ENCODE measurements at places on chromosomes 16 and 17. TPM values are rescaled to one million over a fixed set of nuclear protein-coding genes. Genes with fewer than 3 reads are reported as not detected.

TEX14 gene
- 0.89 TPM for polyA plus RNA-seq

FBXL16 gene
- polyA plus RNA-seq: 74.4 TPM

- no peak for DNase-seq
These were observed 19.0 kb downstream of the C17orf100 start for GRCh38 chr17:6670571-6670970.

PRSS8 gene
- polyA plus RNA-seq: 1.5 TPM

DNA sequence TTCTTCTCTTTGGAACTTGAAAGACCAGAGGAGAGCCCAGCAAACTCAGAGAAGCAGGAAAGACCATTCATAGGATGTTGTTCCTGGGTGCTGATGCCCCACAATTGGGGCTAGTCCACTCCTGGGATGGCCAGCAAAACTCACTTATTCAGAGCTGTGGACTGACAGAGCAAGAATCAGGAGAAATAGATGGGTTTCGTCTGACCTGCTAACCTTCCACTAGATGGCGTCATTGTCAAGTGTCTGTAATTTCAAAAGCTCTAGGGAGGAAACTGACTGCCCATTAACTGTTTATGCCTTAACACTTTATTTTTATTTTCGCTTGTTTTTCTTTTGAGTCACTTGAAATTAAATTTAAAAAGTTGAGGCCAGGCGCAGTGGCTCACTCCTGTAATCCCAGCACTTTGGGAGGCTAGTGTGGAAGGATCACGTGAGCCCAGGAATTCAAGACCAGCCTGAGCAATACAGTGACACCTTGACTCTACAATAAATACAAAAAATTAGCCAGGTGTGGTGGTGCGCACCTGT, 28.7 kb upstream of the MILR1 start:
- DNase-seq: peak; percentile 49

- no peak for DNase-seq
These were observed 44.2 kb downstream of the ZZEF1 start for GRCh38 chr17:4098521-4099209.

DNA sequence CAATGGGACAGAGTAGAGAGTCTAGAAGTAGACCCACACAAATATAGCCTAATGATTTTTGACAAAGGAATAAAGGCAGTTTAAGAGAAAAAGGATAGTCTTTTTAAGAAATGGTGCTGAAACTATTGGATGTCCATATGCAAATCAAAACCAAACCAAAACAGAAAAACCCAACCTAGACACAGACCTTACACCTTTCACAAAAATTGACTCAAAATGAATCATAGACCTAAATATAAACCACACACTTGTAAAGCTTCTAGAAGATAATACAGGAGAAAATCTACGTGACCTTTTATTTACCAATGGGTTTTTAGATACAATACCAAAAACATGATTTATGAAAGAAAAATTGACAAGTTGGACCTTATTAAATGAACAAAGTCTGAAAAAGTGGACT, 66.4 kb upstream of the MPHOSPH6 start:
- no peak for DNase-seq

DNA sequence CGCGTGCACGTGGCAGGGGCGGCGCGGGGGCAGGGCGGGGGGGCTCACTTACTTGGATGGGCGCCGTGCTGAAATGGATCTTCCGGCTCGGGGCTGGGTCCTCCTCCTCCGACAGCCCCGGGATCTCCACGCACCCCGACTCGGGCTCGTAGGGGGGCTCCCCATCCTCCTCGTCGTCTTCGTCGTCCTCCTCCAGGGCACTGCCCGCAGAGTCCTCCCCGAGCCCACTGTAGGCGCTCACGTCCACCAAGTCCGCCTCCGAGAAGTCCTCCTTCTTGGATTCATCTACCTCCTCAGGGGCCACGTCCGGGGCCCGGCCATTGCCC, 1.4 kb downstream of the PPP1R9B start:
- DNase-seq: peak; percentile 56

- DNase-seq: no peak
These were observed 4.6 kb downstream of the PCYT2 start for GRCh38 chr17:81906476-81907218.

GRCh38 chr16:26787924-26788323, 278.8 kb upstream of the C16orf82 start:
- DNase-seq: no peak

DNA sequence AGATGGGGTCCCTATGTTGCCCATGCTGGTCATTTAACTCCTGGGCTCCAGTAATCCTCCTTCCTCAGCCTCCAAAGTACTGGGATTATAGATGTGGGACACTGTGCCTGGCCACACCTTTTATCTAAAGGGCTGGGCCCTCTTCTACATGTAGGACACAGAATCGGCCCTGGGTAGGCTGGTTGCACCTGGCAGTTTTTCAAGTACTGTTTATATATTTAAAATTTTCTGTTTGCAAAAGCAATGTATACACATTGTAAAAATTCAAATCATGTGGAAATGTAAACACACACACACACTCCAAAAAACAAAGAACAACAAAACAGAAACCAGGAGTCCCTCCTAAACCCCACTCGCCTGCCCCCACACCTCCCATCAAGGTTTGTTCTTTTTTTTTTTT, 28.1 kb upstream of the SIAH1 start:
- no peak for DNase-seq

- peak; percentile 73 for DNase-seq
These were observed 688 bp downstream of the CRK start for GRCh38 chr17:1455291-1455796.

DNA sequence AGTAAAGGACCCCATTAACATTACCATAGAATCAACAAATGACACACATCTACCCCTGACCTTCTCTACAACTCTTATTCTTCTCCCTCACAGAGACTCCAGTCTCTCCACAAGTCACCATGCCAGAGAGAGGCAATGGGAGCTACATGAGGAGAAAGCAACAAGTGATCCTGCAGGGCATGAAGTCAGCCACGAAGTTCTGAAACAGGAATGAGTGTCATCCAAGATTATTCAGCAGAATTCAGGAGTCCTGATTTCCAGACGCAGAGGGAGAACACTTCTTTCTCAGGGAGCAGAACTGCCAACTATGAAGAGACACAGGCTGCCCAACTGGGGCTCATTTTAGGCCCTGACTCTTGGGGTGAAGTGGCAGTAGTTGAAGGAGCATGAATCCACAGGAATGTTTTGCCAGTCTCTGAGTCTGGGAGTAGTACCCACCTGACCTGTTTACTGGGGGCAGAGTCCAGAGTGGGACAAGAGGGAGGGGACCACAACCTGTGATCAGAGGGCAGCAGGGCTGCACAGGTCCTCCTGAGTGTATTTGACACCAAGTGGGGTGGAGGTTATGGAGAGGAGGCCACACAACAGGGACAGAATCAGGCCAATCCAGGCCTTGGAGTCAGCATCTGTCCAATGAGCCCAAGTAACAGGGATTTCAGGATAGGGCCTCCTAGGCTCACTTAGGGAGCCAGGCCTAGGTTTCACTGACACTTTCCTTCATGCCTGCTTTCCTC, 2.4 kb upstream of the MTMR4 start:
- no peak for DNase-seq

ZNF629 gene
- 27.4 TPM for polyA plus RNA-seq

GRCh38 chr17:29111816-29112499, 68.2 kb downstream of the MYO18A start:
- no peak for DNase-seq
